ENCODE measurements at places on chromosomes 16 and 17. TPM values are rescaled to one million over a fixed set of nuclear protein-coding genes. Genes with fewer than 3 reads are reported as not detected.
A peak's percentile ranks its signal among the peaks of the same experiment; 100 is the strongest.

GRCh38 chr17:19579192-19579761 is 45.6 kb downstream of the SLC47A1 start:
- no peak for DNase-seq

DNA sequence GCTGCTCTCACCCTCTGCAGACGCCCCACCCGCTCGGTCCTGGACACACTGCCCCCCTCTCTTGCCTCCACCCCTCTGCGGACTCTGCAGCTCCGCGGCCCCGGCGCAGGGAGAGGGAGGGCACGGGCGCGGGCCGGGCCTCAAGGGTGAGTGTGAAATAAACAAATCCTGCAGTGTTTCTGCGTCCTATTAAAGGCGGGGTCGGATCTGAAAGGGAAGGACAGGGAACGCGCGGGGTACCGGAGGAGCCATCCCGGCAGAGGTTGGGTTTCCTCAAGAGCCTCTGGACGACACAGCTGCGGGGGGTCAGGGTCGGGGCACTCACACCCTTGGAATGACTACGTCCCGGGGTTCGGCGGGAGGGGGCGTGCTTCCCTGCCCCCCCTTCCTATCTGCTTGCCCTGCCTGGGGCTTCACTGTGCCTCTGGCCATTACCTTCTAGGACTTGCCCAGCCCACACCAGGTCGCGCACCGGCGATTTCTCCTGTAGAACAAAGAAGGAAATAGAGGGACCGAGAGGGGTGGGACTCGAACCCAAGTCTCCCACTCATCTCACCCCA is 466 bp upstream of the HSF4 start:
- DNase-seq: no peak

- no peak for DNase-seq
Measured at GRCh38 chr16:7363422-7364417, 31.1 kb downstream of the RBFOX1 start.

GRCh38 chr17:58252141-58252540 is 13.8 kb downstream of the LPO start:
- DNase-seq: no peak

DNA sequence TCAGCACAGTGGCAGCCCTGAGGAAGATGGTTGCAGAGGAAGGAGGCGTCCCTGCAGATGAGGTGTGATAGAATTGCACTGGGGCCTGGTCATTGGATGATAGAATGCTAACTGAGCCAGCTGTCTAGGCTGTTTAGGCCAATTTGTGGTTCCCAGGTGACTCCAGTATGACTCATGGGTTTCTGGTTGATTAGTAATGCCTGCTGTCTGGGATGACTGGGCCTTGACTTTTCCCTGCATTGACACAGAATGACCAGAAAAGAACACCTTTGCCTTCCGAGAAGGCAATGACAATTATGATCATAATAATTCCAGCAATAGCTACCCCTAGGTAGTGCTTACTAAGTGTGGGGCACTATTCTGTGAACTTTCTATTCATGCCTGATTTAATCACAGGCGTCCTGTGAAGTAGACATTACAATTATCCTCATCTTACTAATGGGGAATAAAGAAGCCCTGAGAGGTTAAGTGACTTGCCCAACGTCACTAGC is 31.5 kb downstream of the USP43 start:
- DNase-seq: no peak

DNA sequence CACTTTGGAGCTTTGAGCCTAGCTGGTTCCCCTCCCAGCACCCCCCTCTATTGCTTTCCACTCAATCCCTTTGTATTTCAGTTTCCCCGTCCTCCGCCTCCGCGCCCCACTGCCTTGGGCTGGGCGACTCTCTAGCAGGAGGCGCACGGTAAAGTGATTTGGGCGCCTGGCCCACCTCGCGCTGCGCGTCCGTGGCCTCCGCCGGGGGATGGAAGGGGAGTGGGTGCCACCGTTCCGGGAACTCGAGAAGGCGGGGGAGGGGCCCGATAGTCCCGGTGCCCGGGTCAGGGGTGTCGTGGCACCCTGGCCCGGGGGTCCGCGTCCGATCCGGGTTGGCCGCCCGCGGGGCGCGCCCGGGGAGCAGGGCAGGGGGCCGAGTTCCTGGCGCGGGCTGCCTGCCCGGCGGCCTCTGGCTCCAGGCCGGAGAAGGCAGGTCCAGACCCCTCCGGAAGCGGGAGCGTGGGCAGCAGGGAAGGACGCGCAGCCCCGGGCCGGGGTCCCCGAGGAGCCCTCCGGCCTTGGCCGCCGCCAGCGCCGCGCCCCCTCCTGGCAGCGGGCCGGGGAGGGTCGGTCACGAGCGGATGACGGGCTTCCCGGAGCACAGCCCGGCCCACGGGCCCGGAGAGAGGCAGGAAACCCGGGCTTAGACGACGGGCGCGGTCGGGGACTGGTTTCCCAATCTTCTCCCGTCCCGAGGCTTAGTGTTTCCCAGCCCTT is 15.8 kb downstream of the MEOX1 start:
- peak; percentile 84 for DNase-seq

DNA sequence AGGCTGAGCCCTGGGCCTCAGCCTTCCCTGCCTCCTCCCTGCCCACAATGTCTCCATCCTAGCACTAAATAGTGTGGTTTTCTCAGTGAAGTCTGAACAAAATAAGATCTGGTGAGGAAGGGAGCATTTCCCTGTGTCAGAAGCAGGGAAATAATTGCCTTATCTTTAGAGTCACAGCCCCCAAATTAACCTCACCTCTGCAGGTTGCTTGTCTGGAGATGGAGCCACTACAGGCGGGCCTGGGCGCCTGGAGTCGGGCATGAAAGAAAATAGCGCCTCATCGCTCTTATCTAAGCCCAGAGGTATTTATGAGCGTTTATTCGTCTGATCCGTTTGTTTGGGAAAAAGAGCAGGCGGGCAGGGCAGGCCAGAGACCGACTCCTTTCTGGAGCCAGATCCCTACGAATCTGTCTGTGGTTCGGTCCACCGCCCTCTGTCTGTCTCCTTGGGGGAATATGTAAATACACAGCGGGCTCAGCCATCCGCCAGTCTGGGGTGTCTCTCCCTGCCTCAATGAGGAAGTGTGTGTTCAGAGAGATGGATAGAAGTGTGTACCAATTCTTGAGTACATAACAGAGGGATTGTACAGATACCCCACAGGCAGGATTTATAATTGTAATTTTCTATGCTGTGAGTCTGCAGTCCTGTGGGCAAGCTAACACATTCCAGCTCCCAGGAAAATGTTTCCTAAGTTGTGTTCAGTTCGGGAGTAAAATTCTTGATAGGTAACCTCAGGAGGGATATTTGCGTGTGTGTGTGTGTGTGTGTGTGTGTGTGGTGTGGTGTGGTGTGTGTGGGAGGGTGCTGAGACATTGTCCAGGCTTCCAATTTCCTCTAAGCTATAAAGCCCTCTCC is 4.3 kb downstream of the HOXB6 start:
- no peak for DNase-seq

GRCh38 chr16:19694989-19695388 is 23.0 kb downstream of the KNOP1 start:
- no peak for DNase-seq

GRCh38 chr16:5041600-5042133 is 7.9 kb upstream of the NAGPA start:
- DNase-seq: no peak

- peak; percentile 76 for DNase-seq
Measured at GRCh38 chr17:60971515-60972369, 294.1 kb downstream of the BCAS3 start.

DNA sequence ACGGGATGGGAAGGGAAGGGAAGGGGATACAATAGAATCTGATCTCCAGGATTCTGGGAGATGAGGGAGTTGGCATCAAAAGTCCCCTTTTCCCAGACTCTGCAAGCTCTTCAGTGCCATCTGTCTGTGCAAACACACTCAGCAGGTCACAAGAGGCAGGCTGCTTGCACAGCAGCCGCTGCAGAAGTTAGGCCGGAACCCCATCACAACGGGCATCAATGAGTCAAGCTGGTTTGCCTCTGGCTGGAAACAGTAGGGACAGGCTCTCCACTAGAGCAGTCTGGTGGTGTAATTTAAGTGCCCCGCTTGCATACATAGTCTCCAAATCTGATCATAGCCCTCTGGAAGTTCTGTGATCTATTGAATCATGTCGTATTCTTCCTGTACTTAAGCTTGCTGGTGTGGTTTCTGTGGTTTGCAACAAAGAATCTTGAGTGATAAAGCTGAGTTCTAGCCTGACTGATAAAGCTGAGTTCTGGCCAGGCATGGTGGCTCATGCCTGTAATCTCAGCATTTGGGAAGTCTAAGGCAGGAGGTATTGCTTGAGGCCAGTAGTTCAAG is 33.7 kb upstream of the KDM8 start:
- DNase-seq: peak; percentile 53

- no peak for DNase-seq
Measured at GRCh38 chr17:50815400-50815799, 20.0 kb upstream of the WFIKKN2 start.

DNA sequence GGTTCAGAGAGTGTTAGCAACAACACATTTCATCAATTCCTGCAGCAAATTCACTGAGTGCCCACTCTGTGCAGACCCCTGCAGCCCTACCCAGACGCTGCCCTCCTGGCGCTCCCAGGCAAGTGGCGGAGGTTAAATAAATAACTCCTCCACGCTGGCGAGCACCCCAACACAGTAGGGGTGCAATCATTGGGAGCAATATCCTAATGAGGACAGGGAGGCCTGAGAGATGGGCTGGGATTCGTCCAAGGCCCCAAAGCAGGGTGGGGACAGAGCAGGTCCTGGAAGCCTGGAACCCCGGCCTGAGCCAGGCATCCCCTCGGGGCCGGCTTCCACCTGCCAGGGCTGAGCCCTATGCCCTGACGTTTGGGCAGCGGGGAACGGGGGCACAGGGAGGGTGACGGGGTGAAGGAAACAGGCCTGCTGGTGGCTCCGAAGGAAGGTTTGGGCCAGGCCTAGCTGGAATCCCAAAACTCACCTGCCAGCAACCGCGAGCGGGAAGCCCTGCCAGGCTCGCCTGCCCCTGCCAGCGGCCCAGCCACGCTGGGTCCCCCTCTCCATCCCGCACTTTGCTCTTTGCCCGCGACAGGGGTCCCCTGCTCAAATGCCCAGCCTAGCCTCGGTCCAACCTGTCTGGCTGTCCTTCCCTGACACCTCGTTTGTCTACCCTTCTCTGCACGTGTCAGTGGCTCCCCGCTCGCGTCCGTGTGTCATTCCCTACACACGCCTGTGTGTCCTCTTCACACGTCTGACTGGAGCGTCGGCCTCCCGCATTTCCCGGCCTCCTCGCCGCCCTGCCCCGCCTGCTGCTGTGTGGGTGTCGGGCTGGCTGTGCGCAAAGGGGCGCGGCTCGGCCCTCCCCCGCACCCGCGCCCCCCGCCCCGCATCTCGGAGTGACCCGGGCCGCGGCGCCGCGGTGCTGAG is 721 bp upstream of the BEAN1 start:
- DNase-seq: peak; percentile 20

DNA sequence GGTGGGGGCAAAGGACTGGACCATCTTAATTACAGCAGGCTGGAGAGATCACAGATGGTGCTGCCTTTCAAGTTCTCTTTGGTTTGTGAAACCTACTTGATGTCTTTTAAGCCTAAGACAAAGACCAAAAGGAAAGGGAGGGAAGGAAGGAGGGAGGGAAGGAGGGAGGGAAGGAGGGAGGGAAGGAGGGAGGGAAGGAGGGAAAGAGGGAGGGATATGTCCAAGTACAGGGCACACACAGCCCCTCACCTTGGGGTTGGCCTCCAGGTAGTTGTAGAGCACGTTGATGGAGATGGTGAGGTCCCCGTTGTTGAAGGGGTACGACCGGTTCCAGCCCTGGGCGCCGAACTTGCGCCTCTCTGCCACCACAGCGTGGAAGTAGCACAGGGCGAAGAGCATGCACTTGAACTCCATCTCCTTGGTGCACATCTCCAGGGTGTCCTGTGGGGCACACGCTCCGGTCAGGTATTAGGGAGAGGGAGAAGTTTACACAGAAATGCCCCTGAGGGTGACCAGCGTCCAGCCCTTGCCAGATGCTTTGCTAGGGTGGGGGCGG is 55.4 kb downstream of the PGS1 start:
- no peak for DNase-seq

- DNase-seq: peak; percentile 70
Measured at GRCh38 chr16:60091529-60091928, 1357.4 kb upstream of the GOT2 start.

- DNase-seq: peak; percentile 51
Measured at GRCh38 chr17:77449908-77450741, 309.4 kb downstream of the SEC14L1 start.

- DNase-seq: no peak
Measured at GRCh38 chr17:2435181-2435741, 34.4 kb upstream of the MNT start.

- no peak for DNase-seq
Measured at GRCh38 chr17:13182854-13183253, 165.0 kb upstream of the ELAC2 start.

GRCh38 chr17:63423963-63424362 is 22.1 kb downstream of the CYB561 start:
- DNase-seq: no peak

GRCh38 chr16:4532238-4532637 is 6.3 kb downstream of the CDIP1 start:
- no peak for DNase-seq

DNA sequence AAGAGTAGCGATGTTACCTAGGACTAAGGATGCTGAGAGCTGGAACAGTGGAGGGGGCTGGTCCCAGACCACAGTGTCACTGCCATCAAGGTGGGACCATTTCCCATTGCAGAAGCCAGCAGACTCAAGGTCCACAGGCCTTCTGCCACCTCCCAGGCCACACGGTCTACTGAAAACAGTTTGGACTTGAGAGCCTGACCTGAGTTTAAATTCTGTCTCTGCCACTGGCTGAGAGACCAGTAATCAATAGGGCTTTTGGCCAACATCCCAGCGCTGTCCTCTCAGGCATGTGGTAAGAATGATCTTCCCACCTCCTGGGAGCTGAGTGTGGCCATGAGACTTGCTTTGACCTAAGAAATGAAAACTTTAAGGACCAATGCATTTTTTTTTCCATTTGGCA is 331.4 kb upstream of the CDH5 start:
- no peak for DNase-seq

GRCh38 chr16:17556276-17557052 is 85.7 kb upstream of the XYLT1 start:
- peak; percentile 1 for DNase-seq

DNA sequence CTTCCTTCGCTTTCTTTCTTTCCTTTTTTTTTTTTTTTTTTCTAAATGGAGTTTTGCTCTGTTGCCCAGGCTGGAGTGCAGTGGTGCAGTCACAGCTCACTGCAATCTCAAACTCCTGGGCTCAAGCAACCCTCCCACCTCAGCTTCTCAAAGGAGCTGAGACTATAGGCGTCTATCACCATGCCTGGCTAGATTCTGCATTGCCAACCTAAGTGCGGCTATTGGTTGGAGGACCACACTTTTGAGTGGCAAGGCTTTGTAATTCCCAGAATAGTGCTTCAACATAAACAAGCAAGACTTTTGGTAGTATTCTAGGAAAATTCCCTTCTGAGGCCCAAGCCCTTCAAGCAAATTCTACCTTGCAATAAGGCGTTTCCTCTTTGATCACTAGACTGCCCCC is 107.8 kb downstream of the YPEL2 start:
- DNase-seq: no peak

Gene SLC13A2
- not detected for total RNA-seq

Gene SDK2
- total RNA-seq: not detected

Gene STH
- not detected for total RNA-seq

Gene ENKD1
- 20.1 TPM for total RNA-seq

Gene C1QBP
- total RNA-seq: 246 TPM

Gene ALOX12
- total RNA-seq: not detected

Gene SLC38A7
- total RNA-seq: 39.6 TPM

Gene CNTNAP4
- not detected for total RNA-seq

Gene VMO1
- total RNA-seq: 0.51 TPM

Gene ST3GAL2
- 61.2 TPM for total RNA-seq

Gene CACNG5
- not detected for total RNA-seq
